NCI-H69 (cell line): ENCODE measurements at places on chromosomes 11 and 22.

DNA sequence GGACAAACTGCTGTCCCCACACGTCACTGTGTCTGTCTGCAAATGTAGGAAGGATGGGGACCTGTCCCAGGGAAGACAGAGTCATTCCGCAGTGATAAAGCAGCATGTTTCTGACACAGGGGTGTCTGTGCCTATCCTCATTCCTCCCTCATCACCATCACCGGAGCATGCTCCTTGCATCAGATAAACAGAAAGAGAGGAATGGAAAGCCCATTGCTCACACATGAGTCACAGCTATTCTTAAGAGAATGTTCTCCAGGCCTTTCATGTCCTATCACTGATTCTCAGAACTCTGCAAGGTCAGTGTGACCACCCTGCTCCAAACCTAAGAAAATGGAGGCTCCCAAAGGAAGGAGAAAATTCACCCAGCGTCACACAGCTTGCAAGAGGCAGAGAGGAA, 38.9 kb downstream of the ZNF195 start:
- no peak for DNase-seq

DNA sequence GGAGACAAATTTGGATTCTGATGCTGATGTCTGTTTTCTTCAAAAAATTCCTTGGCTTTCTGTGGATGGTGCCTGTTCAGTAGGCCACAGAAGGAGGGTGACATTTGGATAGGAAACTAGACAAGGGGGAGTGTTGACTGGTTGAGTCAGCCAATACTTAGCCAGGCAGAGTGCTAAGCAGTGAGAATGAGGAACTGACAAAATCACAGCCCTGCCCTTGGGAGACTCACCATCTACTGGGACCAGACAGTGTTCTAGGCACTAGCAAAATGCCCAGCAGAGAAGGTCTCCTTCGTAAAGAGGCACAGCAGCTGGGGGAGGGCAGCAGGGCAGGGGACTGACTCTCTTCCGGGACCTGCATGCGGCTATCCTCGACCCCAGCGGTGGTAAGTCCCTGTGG, 190.2 kb downstream of the DSCAML1 start:
- DNase-seq, result no peak

- DNase-seq, result peak; percentile 41
Measured at GRCh38 chr11:46930089-46930488, 6.5 kb upstream of the CSTPP1 start.

- peak; percentile 79 for DNase-seq
Measured at GRCh38 chr11:67356864-67357561, 3.7 kb upstream of the POLD4 start.

DNA sequence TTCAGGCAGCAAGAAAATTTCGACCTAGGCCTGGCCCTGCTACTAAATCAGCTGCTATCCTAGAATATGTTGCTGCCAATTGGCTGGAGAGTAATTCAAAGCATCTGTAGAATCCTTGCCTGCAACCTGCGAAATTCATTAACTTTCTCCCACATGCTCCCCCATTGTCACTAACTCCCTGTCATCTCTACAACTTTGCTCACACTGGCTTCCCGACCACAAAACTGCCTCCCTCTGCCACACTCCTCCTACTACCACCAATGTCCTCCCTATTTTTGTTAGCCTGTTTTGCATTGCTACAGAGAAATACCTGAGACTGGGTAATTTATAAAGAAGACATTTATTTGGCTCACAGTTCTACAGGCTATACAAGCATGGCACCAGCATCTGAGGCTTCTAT, 570.6 kb downstream of the INSC start:
- no peak for DNase-seq

DNA sequence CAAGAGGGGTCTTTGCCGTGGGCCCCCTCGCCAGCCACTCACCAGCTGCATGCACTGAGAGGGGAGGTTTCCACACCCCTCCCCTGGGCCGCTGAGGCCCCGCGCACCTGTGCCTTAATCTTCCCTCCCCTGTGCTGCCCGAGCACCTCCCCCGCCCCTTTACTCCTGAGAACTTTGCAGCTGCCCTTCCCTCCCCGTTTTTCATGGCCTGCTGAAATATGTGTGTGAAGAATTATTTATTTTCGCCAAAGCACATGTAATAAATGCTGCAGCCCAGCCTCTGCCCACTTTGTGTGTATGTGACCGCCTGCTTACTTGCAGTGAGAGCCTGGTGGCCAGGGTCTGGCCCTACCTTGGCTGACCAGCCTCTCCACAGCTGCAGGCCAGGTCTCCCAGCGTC, 2.8 kb upstream of the CRACR2B start:
- DNase-seq, result peak; percentile 61

- no peak for DNase-seq
Measured at GRCh38 chr11:65417702-65418430, 4.7 kb upstream of the NEAT1 start.

- DNase-seq, result peak; percentile 60
Measured at GRCh38 chr22:39349967-39350726, at the start of gene SYNGR1. Gene SYNGR1 (plus strand): TSS chr22:39349991. CDS start chr22:39350011, 20 bp downstream.

GRCh38 chr11:47434011-47434786, 8.0 kb upstream of the PSMC3 start:
- DNase-seq, result no peak

GRCh38 chr11:105763594-105763993, 153.7 kb downstream of the GRIA4 start:
- DNase-seq, result no peak

- no peak for DNase-seq
Measured at GRCh38 chr11:74683941-74684481, 47.2 kb downstream of the CHRDL2 start.

GRCh38 chr11:6992026-6992425, 28.1 kb downstream of the ZNF214 start:
- no peak for DNase-seq

- no peak for DNase-seq
Measured at GRCh38 chr22:39917197-39917643, 16.3 kb downstream of the GRAP2 start.

DNA sequence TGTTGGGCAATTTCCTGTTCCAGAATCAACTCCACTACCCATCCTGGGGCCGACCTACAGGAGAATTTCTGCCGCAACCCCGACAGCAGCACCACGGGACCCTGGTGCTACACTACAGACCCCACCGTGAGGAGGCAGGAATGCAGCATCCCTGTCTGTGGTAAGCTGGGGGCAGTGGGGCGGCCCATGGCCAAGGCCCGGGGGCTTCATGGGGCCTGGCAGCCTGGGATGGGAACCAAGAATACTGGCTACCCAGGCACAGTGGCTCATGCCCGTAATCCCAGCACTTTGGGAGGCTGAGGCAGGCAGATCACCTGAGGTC, 4.3 kb downstream of the F2 start:
- DNase-seq, result no peak

GRCh38 chr11:7571640-7572000, 57.8 kb downstream of the PPFIBP2 start:
- peak; percentile 85 for DNase-seq

DNA sequence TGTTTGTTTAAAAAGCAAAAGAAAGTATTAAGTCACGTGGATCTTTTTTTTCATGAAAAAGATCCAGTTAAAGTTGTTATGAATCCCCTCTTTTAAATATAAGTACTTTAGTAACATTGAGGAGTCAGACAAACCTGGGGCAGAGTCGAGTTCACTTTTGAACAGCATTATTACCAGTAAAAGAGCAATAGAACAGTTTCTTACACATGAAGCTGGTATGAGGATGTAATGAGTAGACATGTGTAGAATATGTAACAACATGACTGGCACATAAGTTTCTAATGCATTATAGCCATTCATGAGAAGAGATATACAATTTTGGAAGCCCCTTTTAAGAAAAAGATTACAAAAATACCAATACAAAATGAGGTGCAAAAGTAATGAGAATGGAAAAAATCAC, 7.6 kb upstream of the MUC15 start:
- no peak for DNase-seq

- no peak for DNase-seq
Measured at GRCh38 chr11:206526-207207, 532 bp downstream of the BET1L start.

- peak; percentile 99 for DNase-seq
Measured at GRCh38 chr22:38243007-38243765, 29.6 kb downstream of the TMEM184B start.

- DNase-seq, result no peak
Measured at GRCh38 chr22:26023104-26023775, 146.0 kb upstream of the SEZ6L start.

DNA sequence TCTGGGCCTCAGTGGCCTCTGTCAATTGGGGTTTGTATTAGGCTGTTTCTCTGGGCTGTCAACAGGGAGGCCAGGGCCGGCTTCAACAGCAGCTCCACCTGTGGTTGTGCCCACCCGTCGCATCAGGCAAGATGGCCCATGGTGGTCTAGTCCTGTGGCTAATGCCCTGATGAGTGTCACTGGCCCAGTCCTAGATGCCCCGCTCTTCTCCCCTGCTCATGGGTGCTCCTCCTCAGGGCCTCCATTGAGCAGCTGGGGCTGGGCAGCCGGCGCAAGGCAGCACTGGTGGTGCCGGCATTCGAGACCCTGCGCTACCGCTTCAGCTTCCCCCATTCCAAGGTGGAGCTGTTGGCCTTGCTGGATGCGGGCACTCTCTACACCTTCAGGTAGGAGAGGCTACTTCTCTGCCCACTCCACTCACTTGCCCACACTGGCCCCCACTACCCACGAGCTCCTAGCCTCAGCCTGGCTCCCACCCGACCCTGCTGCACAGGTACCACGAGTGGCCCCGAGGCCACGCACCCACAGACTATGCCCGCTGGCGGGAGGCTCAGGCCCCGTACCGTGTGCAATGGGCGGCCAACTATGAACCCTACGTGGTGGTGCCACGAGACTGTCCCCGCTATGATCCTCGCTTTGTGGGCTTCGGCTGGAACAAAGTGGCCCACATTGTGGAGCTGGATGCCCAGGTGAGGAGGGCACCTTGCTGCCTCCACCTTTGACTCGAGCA, 5.4 kb downstream of the LARGE2 start:
- no peak for DNase-seq

DNA sequence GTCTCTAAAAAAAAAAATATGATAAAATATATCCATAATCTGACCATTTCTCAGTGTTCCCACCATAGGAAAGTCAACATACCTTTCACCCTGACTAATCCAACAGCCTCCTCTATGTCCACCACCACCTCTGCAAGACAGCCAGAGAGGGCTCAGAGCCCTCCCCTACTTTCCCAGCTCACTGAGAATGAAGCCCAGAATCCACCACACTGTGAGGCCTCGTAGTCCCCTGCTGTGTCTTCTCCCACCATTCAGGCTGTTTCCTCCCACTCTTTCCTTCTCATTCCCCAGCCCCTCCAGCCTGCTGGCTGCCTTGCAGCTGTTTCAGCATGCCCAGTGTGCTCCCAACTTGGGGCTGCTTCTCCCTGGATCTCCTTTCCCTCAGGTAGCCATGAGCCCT, 27.0 kb downstream of the SGSM3 start:
- peak; percentile 53 for DNase-seq
